Frontal cortex (tissue), 4 donors: ENCODE measurements at places on chromosomes 3 and 15.

GRCh38 chr15:78314181-78314581 is 14.8 kb upstream of the SKIC8 start:
- DNase-seq = no peak

- no peak for DNase-seq
These were observed 80.4 kb upstream of the LMCD1 start for GRCh38 chr3:8421267-8421666.

- DNase-seq = no peak
These were observed 414.7 kb upstream of the ARRDC4 start for GRCh38 chr15:97545799-97546198.

- DNase-seq = no peak
These were observed 977.5 kb downstream of the NAALADL2 start for GRCh38 chr3:175836617-175837016.

DNA sequence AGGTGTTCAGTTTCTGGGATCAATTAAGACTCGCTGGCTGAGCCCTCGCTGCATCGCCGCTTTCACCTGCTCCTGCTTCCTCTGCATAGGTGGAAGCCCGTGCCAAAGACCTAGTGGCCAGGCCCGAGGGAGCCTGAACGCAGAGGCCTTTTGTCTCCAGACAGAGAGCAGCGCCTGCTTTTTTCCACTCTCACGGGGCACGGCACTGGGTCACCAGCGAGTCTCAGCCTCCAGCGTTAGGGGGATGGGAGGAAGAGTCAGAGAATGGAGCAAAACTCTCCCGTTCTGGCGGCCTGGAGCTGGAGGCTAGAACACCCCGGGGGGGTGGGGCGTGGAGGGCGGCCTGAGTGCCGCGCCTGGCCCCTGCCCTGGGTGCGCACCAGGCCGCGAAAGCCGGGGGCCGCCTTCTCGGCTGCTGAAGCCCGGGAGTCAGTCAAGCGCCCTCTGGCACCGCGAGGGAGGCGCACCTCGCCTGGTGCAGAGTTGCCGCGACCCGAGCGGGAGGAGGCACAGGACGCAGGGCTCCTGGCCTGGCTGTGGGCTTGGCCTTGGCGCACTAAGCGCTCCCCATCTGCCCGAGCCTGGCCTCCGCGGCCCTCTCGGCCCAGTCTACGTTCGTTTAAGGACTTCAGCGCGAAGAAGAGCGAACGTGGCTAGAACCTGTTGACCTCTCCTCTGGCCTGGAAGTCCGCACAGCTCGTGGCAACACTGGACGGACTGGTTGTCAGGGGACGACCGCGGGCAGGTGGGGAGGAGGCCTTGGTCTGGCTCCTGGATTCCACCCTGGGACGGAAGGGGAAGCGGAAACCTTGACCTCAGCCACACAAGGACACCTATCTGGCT is 21.5 kb downstream of the NR2F2 start:
- DNase-seq = no peak

DNA sequence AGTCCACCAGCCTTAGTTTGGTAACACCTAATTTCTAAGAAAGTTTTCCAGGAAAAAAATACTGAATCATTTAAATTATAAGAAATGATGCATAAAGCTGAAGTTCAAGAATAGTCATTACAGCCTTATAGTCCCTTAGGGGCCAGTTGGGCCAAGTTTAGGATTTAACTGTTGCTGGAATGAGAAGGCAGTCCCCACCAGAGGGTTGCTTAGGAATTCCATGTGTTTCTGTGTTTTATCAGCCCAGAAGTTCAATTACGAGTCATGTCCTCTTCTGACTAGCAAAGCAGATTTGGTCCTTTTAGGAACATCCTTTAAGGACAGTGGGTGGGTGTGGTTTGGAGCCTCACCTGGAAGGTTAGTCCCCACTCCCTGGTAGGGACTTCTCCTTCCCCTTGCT is 57.0 kb upstream of the NR2E3 start:
- DNase-seq = no peak

- DNase-seq = no peak
These were observed 17.5 kb downstream of the LMCD1 start for GRCh38 chr3:8519156-8519555.

- DNase-seq = no peak
These were observed 16.8 kb upstream of the ABHD2 start for GRCh38 chr15:89071471-89071870.

- DNase-seq = no peak
These were observed 6.7 kb upstream of the NCEH1 start for GRCh38 chr3:172717493-172718088.

GRCh38 chr3:175082631-175083030 is 223.5 kb downstream of the NAALADL2 start:
- DNase-seq = no peak
